ENCODE measurements at places on chromosomes 6 and 20. TPM values are rescaled to one million over a fixed set of nuclear protein-coding genes. Genes with fewer than 3 reads are reported as not detected.

Gene AAR2
- 19.7 TPM for total RNA-seq

Gene RAE1
- total RNA-seq: 41.1 TPM

Gene EPB41L1
- total RNA-seq: 2.2 TPM

Gene HLA-DRA
- total RNA-seq: 8.6 TPM

Gene GPX5
- total RNA-seq: not detected

Gene ADGRF5
- not detected for total RNA-seq

Gene RGS17
- not detected for total RNA-seq
